GM12864 (cell line): ENCODE measurements at places on chromosomes 3 and 15.
A peak's percentile ranks its signal among the peaks of the same experiment; 100 is the strongest.

GRCh38 chr3:32816439-32817256 lies 1.1 kb upstream of the TRIM71 start:
- DNase-seq, result no peak

- DNase-seq, result no peak
Measured at GRCh38 chr15:56942118-56942517, 23.7 kb downstream of the TCF12 start.

DNA sequence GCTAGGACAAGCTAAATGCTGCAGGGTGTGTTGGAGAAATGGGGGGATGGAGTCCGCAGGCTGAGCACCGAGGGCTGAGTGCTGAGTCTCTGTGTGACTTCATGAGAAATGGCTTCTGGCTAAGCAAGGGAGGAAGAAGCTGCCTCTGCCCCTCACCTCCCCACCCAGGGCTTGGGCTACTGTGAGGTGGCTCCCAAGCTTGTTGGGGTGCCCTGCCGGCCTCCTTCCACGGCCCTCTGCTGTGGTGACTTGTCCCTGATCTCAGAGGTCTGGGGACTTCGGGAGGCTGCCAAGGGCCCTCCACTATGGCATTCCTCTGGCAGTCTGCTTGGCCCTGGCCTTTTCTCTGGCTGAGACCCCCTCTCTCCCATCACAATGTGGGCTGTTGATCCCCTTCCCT lies 30.1 kb upstream of the RAD18 start:
- no peak for DNase-seq

- no peak for DNase-seq
Measured at GRCh38 chr3:59572106-59572505, 522.3 kb upstream of the CFAP20DC start.

DNA sequence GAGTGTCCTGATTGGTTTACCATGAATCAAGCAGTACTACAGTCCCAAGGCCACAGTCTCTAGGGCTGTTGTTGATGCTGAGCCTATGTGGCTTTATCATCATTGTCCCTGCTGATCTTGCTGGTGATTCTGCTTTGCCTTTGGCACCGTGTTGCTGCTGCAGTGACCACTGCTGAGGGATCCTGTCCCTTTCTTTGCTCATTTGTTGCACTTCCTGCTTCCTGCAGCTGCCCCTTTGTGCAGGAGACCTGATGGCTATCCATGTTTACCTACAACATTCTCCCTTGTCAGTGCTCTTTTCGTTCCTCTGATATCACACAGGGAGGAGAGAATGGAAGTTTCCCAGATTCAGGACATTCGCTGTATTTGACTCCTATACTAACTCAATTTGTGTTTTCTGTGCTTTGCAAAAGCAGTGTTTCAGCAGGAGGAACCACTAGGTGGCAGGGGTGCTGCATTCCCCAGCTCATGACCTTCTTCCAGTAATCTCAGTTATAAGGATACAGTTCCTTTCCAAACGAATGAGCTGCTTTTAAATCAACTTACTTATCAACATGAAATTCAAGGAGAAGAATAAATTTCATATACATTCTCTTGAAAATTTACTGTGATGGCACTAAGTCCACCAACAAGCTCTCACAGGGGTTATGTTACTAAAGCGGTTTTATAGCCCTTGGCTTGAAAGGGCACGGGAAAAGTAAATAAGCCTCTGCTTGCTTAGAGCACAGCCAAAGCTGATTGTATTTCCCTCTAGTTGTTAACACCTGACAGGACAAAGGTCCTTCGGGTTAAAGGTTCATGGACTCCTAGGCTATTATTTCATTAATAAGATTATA lies 9.7 kb upstream of the THUMPD3 start:
- peak; percentile 33 for DNase-seq

DNA sequence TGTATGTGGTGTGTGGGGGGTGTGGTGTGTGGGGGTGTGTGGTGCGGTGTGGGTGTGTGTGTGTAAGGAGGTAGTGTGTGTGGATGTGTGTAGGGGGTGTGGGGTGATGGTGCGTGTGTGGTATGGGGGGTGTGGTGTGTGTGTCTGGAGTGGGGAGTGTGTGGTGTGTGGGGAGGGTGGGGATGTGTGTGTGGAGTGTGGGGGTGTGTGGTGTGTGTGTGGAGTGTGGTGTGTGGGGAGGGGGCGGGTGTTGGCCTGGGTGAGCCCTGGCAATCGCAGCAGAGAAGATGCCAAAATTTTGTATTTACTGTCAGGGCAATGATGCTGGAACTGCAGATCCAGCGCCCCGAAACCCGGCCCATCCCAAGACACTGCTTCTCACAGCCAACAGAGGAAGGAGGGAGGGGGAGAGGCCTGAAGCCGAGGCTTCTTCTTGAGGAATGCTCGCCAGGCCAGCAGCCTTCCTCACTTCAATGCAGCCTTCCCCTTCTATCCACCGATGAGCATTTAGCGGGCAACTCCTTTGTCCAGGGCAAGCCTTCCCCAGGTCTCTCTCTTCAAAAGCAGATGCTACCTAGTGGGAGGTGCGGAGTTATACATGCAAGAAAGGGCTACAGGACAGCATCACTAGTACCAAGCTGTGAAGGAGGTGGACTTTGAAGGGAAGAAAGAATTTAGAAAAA lies 11.9 kb upstream of the SRP14 start:
- no peak for DNase-seq

DNA sequence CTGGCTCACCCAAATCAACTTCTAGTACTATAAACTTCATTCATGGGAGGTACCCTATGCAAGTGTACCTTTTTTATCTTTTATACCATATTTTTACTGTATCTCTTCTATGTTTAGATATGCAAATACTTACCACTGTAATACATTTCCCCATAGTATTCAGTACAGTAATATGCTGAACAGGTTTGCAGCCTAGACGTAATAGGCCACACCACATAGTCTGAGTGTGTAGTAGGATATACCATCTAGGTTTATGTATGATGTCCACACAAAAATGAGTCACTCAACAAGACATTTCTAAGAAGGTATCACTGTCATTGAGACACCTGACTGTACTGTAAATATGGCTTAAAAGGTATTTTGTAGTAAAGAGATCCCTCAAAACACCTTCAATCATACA lies 124.7 kb downstream of the PLOD2 start:
- DNase-seq, result no peak

DNA sequence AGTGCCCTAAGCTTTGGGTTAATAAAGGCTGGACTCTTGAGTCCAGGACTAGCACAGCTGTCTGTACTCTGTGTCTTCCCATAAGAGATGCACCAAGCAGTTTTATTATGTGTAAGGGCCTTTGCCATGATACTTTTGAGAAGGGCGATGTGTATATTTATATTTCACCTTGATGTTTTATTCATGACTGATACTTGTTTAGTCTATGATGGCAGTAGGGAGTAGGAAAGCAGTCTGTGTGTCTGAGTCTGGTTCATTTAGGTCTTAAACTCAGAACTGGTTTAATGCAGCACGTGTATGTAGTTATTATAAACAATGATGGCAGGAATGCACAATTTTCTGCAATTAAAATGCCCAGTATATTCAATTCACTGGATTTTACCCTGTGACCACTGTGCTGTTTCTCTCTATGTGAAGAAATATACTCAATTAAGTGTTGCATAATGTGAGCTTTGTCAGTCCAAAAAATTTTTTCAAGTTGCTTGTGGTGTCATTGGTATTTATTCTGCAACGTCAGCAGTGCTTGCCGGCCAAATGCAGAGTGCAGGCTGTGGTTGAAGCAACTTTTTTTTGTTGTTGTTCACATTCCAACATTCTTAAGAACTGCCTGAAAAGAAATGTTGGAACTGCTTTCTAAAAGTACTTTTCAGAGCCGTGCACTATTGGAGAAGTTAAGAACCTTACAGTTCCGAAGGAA lies 423.7 kb upstream of the SEMA6D start:
- DNase-seq, result no peak

DNA sequence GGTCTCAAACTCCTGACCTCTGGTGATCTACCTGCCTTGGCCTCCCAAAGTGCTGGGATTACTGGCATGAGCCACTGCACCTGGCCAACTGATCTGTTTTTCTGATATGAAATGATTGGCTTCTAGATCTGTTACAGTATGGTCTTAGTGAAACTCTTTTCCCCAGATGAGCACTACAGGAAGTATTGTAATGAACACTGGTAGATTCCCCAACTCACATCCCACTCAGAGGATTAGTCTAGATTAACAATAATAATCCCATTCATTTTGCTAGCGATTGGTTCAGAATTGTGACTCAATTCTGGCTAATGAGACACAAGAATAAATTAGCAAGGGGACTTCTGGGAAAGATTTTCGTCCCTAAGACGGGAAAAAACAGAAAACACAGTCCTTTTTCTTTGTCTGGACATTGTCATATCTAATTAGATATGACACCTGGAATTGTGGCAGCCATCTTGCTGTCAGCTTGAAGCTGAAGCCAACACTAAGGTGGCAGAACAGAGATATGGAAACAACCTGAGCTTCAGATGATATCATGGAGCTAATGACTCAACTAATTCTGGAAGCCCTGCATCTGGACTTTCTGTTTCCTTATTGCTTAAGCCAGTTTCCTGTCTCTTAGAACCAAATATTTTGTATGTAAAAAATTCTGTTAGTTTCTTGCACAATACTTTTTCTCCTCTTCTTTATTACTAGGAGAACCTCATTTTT lies 17.4 kb upstream of the NPTN start:
- no peak for DNase-seq

GRCh38 chr15:88467935-88468528 lies 524 bp downstream of the MRPS11 start:
- DNase-seq, result no peak

- no peak for DNase-seq
Measured at GRCh38 chr15:66803182-66803729, 101.2 kb downstream of the SMAD6 start.

GRCh38 chr15:70113304-70113700 lies 15.6 kb upstream of the TLE3 start:
- DNase-seq, result no peak

DNA sequence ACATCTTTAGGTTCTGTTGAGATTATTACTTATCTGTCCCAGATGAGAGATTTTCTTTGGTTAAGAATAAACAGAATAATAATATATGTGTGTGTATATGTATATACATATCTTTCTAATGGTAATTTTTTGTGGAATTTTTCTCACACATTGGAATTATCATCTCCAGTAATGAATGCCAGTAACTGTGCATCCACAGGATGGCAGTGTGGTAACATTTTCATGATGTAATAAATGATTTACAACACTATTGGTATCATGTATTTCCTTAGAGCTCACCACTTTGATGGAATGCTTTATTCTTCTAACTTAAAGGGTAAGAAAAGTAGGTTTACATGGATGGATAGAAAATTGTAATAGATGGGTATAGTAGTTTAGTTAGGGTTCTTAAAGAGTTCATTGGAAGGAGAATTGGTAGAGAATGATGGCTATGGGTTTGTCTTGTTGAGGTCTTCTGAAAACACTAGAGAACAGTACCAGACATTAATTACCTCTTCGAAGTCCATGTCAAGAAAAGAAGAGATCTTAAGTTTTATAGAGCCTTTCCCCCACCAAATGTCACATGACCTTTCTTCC lies 78.1 kb downstream of the STT3B start:
- DNase-seq, result no peak

DNA sequence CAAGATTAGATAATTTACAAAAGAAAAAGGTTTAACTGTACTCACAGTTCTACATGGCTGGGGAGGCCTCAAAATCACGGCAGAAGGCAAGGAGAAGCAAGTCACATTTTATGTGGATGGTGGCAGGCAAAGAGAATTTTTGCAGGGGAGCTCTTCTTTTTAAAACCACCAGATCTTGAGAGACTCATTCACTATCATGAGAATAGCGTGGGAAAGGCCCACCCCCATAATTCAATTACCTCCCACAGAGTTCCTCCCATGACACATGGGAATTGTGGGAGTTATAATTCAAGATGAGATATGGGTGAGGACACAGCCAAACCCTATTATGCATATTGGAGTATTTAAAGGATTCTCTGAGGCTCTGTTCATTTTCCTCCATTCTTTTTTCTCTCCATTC lies 138.7 kb upstream of the CADM2 start:
- DNase-seq, result no peak

GRCh38 chr3:73056014-73056844 lies 5.2 kb upstream of the EBLN2 start:
- no peak for DNase-seq
